ENCODE measurements at places on chromosomes 1 and 21. TPM values are rescaled to one million over a fixed set of nuclear protein-coding genes. Genes with fewer than 3 reads are reported as not detected.

The VPS45 gene
- 75.8 TPM for polyA plus RNA-seq

The OR1C1 gene
- not detected for polyA plus RNA-seq

The ADAR gene
- 131 TPM for polyA plus RNA-seq

The GPR3 gene
- 3.2 TPM for polyA plus RNA-seq
